ENCODE measurements at places on chromosomes 6 and 20.

DNA sequence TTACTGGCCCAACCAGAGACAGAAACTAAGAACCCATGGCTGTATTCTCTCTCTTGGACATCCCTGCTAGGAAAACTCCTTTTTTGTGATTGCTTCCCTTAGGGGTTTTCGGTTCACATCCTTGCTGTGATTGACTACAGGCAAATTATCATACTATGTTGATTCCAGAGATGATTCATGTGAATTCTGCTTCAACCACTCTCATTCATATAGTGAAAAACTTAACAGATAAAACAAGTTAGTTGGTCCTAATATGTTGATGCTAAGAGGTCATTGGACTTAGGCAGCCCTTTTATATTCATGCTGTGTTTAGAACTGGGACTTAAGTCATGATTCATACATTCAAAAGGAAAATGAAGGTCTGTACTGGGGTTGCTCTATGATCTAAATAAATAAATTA lies 76.9 kb upstream of the CCN2 start:
- DNase-seq: no peak

- no peak for DNase-seq
Measured at GRCh38 chr20:22412977-22413868, 171.1 kb downstream of the FOXA2 start.

DNA sequence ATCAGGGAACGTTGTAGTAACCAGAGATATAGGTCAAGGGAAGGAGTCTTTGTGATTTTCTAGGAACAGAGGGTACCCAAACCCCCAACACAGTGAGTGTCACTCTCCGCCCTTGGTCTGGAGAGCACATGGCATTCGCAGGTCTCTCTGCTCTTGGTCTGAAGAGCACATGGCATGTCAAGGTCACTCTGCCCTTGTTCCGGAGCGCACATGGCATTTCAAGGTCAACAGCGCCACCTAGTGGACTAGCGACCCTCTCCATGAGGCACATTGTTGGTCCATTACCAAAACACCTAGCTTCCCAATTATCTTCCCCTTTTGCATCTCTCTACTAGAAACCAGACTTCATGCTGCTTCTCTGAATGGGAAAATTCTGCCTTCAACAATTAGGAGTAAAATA lies 260.0 kb downstream of the C6orf118 start:
- peak; percentile 8 for DNase-seq

DNA sequence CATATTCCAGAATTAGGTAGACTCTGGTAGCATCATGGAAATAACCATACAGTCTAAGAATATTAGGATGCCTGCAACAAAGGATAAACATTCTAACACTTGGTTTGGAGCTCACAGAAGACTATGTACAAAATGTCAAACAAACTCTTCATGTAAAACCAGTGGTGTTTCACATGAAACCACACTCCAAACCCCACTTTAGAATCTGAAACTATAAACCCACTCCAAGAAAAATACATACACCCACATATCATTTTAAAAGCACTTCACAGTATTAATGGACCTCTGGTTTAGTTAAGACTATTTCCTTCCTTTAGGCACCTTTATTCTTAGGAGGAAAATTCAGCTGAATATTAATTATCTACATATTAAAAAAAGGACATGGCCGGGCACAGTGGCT lies 10.5 kb downstream of the AURKA start:
- no peak for DNase-seq

- DNase-seq: no peak
Measured at GRCh38 chr6:45555981-45556771, 178.4 kb upstream of the SUPT3H start.

DNA sequence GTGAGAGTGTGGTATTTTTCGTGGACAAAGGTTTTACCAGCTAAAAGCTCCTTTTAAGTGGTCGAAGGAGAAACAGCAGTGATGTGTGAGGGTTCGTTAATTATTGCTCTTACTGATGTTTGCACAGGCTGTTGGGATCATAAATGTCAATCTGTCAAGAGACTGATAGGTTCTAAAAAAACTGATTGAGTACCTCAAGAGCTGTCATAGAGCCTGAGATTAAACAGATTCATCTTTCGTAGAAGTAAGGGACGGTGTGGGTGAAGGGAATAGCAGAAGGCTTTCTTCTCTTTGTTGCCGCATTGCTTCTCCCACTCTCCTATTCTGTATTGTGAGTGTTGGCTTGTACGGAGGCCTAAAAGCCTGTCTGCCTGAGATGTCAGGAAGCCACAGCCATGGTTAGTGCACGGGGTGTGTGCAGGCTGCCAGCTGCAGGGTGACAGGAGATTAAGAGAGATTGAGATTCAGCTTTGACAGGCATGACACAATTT lies 291.0 kb downstream of the ZFAND3 start:
- peak; percentile 79 for DNase-seq

- no peak for DNase-seq
Measured at GRCh38 chr20:62059920-62060630, 5.6 kb downstream of the TAF4 start.

DNA sequence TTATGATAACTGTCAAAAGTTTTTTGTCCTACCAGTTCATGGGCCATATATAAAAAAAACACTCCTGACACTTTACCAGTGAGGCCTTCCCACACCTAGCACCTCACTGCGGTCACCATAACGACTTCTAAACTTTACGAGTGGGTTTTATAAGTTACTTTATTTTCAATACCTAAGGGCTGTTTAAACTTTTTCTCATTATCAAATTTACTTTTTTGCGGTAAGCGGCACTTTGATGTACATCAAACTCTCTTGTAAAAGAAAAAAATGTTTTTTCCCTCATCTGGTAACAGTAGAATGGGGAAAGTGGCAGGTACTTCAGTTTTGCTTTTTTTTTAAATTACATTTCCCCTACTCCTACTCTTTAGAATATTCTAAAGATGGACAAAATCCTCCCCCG lies 36.2 kb downstream of the FYN start:
- no peak for DNase-seq

- no peak for DNase-seq
Measured at GRCh38 chr6:29025927-29026585, 18.9 kb downstream of the OR2W1 start.

- no peak for DNase-seq
Measured at GRCh38 chr20:1800180-1800579, 95.0 kb upstream of the SIRPA start.

DNA sequence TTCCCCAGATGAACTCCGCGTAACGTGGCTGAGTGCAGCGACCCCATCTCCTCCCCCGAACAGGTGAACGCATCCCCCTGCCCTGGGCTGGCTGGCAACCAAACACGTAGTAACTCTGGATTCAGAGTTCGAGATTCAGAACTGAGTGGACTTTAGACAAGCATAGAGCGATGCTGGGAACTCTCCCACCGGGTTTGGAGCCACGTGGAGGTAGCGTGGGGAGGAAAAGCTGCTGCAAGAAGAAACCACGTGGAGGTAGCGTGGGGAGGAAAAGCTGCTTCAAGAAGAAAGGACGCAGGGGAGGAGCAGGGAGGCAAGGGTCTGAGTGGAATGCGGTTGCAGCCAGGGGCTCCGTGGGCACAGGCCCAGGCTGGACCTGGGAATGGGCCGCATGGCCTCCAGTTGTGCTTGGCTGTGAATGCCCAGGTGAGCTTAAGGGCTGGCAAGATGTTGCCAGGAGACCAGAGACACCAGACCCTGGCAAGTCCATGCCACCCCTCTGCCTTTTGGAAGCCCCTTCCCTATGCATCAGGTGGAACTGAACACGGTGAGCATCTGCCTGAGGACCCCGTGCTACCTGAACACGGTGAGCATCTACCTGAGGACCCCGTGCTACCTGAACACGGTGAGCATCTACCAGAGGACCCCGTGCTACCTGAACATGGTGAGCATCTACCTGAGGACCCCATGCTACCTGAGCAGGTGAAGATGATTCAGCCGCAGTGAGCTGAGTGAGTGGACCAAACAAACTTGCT lies 118.0 kb upstream of the FRMD1 start:
- no peak for DNase-seq

- no peak for DNase-seq
Measured at GRCh38 chr6:7938562-7939183, 28.1 kb upstream of the TXNDC5 start.

GRCh38 chr20:31617432-31618104 lies 12.5 kb downstream of the ID1 start:
- no peak for DNase-seq

- DNase-seq: peak; percentile 84
Measured at GRCh38 chr6:27902335-27903314, 9.6 kb downstream of the OR2B2 start.

DNA sequence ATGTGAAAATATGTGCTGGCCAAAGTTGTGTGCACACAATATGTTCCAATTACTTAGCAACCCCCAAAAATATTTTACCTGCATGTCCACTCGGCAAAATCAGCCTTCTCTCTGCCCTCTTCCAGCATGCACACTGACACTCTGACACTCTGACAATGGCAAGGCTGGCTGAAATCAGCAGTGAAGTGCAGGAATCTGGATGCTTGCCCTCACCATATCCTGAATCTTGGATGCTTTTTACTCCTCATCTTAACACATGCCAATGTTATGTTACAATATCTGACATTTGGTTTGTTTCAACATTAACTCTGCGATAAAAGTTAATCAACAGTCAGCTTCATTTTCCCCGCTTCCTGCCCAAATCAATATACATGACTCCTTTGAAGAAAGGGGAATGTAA lies 203.2 kb downstream of the COL9A1 start:
- no peak for DNase-seq

DNA sequence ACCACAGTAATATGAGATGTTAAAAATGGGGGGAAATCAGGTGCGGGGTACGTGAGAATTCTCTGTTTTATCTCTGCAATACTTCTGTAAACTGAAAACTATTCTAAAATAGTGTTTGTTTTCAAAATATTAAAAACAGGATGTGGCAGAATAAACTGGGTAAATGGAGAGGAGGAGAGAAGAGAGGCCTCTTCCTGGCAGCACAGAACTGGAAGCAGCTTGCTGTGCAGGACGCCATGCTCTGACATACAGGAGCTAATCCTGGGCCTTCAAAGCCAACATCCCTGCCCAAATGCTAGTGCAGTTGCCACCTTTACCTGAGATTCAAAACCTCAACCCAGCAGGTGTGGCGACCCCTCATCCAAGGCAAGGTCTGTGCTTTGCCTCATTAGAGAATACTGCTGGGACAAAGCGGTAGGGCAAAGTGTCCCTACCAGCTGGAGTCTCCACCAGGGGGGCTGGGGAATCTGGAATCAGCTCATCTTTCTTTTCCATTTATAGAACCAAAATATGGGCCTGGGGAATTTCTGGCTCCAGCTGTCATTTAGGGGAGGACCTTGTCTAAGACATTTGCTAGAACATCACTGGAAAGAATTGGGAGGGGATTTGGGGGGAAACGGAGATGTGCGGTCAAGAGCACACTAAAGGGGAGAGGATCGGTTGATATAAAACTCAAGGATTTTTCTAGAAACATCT lies 67.3 kb downstream of the SCML4 start:
- DNase-seq: no peak

- DNase-seq: no peak
Measured at GRCh38 chr6:56366141-56366852, 118.9 kb upstream of the COL21A1 start.

DNA sequence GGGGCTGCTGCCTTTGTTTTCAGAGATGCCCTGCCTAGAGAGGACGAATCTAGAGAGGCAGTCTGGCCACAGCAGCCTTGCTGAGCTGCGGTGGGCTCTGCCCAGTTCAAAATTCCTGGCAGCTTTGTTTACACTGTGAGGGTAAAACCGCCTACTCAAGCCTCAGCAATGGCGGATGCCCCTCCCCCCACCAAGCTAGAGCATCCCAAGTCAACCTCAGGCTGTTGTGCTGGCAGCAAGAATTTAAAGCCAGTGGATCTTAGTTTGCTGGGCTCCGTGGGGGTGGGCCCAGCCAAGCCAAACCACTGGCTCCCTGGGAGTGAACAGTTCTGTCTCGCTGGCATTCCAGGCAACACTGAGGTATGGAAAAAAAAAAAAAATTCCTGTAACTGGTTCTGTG lies 970.9 kb downstream of the TBC1D32 start:
- DNase-seq: no peak

DNA sequence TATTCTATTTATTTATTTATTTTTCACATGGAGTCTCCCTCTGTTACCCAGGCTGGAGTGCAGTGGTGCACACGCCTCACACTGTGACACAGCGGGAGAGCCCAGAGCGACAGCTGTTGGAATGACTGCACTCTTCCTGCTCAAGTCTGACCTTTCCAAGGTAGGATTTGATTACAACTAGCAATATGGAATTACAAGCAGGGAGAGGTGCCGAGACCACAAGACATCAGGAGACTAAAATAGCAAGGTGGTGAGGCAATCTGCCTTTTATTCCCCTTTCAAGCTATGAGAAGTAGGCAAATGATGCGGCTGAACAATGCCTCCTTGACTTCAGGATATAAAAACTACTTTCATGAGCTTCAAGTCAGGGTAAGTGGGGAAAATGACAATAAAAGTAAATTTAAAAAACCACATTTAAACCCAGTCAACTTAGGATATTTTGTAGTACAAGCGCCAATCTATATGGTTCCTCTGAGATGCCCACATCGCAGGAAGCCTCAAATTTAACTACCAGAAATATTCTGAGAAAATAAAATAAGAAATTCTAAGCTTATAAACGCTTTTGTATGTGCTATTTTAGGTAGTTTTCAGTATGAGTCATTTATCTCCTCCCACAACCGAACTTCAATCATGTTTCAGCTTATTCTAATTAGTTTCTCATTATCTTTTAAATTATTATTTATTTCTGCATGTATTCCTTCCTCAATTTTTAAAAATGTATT lies 146.9 kb upstream of the SGK1 start:
- peak; percentile 92 for DNase-seq

DNA sequence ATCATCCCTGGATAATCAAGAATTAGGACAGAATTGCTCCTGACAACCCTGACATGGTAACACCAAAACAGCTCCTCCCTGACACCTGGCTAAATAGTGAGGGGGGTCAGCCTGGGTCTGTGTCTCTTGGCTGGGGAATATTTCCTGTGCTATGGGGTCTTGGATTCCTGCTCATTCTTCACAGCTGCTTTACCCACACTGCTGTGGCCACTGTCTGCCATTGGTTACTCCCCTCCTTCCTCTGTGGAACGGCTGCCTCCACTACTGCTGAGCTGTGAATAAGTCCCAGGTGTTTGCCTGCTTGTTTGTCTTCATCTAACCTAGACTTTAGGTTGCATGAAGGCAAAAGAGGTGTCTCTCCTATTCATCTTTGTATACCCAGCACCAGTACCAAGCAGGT lies 33.9 kb upstream of the TXLNB start:
- peak; percentile 27 for DNase-seq
